ENCODE measurements at places on chromosomes 4 and X.

DNA sequence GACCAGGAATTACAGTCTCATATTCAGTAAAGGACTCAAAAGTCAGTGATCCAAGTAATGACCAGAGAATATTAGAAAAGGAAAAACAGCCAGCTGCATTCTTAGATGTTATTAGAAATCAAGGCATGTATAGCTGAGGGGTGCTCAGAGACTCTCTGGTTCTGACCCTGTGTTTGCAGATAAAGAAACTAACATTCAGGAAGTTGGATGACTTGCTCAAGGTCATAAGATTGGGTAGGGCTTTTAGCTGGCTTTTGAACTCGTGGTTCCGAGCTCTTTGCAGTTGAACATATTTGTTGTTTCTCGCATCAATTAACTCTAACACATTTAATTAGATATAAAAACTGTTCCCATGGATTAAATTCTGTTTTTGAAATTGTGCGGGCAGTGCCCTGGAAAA lies 62.5 kb upstream of the ENPP6 start:
- DNase-seq, result no peak

GRCh38 chr4:27242217-27242616 lies 381.6 kb downstream of the STIM2 start:
- no peak for DNase-seq

- no peak for DNase-seq
These were observed 7.9 kb downstream of the FAM200B start for GRCh38 chr4:15689540-15689939.

DNA sequence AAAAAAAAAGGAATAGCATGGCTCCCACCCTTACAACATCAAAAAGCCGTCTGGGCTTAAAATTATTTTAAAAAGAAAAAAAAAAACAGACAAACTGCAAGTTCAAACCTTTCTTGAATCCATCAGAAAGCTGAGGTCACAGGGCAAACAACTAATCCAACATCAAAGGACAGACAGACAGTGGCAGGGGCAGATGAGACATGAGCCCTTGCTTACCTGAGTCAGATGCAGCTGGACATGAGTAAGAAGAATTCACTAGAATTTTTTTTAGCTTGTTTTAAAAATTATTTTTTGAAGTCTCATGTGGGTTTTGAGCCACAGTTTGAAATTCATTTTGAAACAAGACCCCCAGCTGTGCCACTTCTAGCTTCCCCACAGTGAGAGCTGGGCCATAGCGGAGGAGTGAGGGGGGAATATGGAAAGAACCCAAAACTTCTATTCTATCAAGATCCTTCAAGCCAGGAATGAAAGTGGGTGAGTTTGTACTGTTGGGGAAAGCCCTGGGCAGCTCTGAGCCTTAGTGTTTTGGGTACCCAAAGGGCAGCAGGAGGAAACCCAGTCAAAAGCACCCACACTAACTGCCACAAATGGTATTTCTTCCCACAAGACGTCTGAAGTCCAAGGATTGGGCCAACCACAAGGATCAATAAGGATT lies 111.4 kb downstream of the ATXN3L start:
- DNase-seq, result no peak

GRCh38 chr4:94462572-94462971 lies 10.8 kb downstream of the PDLIM5 start:
- no peak for DNase-seq

DNA sequence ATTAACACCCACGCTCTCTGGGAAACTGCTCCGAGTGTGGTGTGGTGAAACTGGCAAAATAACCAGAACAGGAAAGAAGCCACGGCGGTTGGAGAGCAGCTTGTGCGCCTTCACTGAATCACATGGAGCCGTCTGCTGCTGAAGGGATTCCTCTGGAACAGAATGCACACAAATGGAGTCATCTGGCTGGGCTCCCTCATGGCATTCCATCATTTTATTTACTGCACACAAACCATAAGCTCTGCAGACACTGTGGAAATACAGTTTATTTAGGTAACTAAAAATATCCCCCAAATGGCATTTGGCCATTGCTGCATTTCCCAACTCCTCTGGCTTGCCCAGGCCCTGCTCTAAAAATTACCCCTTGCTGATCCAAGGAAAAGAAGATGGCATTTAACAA lies 187.0 kb upstream of the S100G start:
- DNase-seq, result peak; percentile 71

DNA sequence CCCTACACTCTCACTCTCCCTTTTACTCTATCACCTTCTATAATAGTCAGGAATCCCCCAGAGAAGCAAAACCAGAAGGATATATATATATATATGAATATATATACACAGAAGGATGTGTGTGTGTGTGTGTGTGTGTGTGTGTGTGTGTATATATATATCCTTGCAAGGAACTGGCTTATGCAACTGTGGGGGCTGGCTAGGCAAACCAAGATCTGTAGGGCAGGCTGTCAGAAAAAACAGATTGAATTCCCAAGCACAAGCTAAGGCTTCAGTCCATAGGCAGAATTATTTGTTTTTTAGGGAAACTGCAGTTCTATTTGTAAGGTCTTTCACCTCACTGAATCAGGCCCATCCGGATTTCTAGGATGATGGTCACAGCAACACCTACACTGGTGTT lies 13.0 kb upstream of the KLHL2 start:
- DNase-seq, result no peak

DNA sequence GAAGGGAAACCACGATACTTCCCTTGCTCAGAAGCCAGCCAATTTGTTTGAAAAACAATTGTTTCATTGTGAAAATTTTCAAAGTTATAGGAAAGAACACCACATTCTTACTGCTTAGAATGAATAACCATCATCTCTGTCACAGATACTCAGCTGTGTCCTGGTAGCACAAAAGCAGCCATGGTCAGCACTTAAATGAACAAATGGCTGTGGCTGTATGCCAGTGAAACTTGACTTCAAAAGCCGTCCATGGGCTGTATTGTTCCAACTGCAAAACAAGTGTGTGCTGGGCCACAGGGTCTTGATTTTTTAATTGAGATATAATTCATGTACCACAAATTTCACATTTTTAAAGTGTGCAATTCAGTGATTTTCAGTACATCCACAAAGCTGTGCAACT lies 19.6 kb downstream of the NSDHL start:
- DNase-seq, result no peak

DNA sequence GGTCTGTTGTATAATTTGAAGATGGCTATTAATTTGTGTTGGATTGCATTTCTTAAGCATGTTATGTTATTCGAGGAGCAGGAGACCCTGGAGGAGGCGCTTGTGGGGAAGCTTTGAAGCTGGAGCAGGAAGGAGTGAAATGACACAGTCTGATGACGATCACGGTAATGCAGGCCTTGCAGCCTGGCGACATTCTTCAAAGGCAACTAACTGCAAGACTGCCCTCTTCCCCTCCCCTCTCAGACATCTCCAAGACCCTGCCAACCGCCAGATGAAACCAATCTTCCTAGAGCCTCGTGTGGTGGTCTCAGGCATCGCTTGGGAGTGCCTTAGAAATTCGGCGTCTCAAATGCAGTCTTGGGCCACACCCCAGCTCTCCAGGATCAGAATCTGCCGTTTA lies 16.1 kb downstream of the CLCN4 start:
- no peak for DNase-seq

DNA sequence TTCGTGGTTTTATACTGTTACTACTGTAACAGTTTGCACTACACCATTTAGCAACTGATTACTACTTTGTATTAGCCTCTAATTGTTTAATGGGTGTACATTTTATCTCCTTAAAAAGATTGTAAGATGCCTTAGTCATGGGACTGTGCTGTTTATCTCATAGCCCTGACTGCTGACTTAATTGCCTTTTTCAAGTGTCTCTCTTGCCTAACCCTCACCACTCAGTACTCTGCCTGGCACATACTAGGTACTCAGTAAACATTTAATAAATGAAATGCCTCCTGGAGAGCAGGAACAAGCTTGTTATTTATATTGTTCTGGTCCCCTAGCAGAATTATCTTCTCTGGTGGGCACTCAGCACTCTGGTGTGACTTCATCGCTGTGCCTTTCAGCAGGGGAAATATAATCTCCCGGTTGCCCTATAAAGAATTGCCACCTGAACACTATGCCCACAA lies 1.7 kb upstream of the STIM2 start:
- no peak for DNase-seq
